A549 treated with DMSO at 1 μM for 4 hours (cell line): ENCODE measurements at places on chromosomes 5 and 9. TPM values are rescaled to one million over a fixed set of nuclear protein-coding genes. Genes with fewer than 3 reads are reported as not detected.

DAPK1 gene
- total RNA-seq: 14.3 to 22.1 TPM (median 20.1 TPM) in 5 replicates

TNC gene
- total RNA-seq: 0.92 to 1.4 TPM (median 1.00 TPM) in 5 replicates

RNF183 gene
- 0.20 TPM in 1 of 5 replicates, not detected in the others for total RNA-seq

GAS1 gene
- 0.05 to 0.08 TPM (median 0.06 TPM) in 4 of 5 replicates, not detected in the other for total RNA-seq

ADAMTSL1 gene
- total RNA-seq: 0.06 to 0.09 TPM in 2 of 5 replicates, not detected in the others

LCN15 gene
- total RNA-seq: not detected in 5 replicates

SPATA31E1 gene
- 0.04 TPM in 1 of 5 replicates, not detected in the others for total RNA-seq

CCDC152 gene
- total RNA-seq: not detected in 5 replicates

TMEM174 gene
- not detected in 5 replicates for total RNA-seq

LRRC19 gene
- not detected in 5 replicates for total RNA-seq

CDC42SE2 gene
- 27.1 to 34.1 TPM (median 30.3 TPM) in 5 replicates for total RNA-seq

SLC45A2 gene
- not detected in 5 replicates for total RNA-seq

FSTL4 gene
- 2.0 to 5.1 TPM (median 3.9 TPM) in 5 replicates for total RNA-seq

CD14 gene
- total RNA-seq: 3.6 to 4.4 TPM (median 4.0 TPM) in 5 replicates

DNAJC25 gene
- 10.0 to 12.4 TPM (median 11.9 TPM) in 5 replicates for total RNA-seq

C9orf153 gene
- total RNA-seq: 0.14 to 0.65 TPM (median 0.26 TPM) in 3 of 5 replicates, not detected in the others

PRRX2 gene
- 2.8 to 7.8 TPM (median 5.9 TPM) in 5 replicates for total RNA-seq
